ENCODE measurements at places on chromosomes 7 and 10.

- H3K36me3 ChIP-seq: no peaks in the 10 kb centered on the region
- no peak overlapping the region for H3K27ac ChIP-seq
- H3K4me3 ChIP-seq: no peak overlapping the region
- no peaks in the 10 kb centered on the region for H3K4me1 ChIP-seq
- no peak for DNase-seq
- no peaks in the 10 kb centered on the region for H3K27me3 ChIP-seq
These were observed 10.9 kb upstream of the PFKP start for GRCh38 chr10:3056280-3057037.

DNA sequence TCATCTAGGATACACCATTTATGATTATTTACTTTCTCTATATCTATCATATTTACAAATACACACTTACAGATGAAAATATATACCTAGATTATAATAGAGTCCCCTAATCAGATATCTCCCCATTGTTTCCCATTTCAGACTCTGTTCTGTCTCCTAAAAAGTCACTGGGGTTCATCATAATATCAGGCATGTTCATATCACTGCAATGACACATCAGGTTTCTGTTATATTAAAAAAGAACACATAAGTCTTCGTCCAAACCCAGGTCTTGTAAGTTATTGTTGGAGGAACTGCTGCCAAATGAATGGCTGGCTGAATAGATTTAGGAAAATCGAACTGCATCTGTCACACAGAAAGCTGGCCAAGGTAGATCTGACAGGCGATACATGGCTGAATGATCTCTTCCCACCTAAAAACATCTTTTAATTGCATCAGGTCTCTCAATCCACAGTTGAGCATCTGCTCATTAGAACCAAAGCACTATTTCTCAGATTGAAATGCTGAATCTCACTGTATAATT is 178.7 kb downstream of the CACNA2D1 start:
- H3K4me1 ChIP-seq: no peaks in the 10 kb centered on the region
- H3K36me3 ChIP-seq: no peaks in the 10 kb centered on the region
- no peak overlapping the region for H3K4me3 ChIP-seq
- H3K27me3 ChIP-seq: no peaks in the 10 kb centered on the region
- H3K27ac ChIP-seq: no peak overlapping the region

- peaks cover 83% of the 10 kb centered on the region for H3K36me3 ChIP-seq
- peak; percentile 59 for DNase-seq
- no peaks in the 10 kb centered on the region for H3K27me3 ChIP-seq
- H3K27ac ChIP-seq: no peak overlapping the region
- H3K4me3 ChIP-seq: no peak overlapping the region
These were observed 72.9 kb upstream of the GRID1 start for GRCh38 chr10:86439544-86439943.

DNA sequence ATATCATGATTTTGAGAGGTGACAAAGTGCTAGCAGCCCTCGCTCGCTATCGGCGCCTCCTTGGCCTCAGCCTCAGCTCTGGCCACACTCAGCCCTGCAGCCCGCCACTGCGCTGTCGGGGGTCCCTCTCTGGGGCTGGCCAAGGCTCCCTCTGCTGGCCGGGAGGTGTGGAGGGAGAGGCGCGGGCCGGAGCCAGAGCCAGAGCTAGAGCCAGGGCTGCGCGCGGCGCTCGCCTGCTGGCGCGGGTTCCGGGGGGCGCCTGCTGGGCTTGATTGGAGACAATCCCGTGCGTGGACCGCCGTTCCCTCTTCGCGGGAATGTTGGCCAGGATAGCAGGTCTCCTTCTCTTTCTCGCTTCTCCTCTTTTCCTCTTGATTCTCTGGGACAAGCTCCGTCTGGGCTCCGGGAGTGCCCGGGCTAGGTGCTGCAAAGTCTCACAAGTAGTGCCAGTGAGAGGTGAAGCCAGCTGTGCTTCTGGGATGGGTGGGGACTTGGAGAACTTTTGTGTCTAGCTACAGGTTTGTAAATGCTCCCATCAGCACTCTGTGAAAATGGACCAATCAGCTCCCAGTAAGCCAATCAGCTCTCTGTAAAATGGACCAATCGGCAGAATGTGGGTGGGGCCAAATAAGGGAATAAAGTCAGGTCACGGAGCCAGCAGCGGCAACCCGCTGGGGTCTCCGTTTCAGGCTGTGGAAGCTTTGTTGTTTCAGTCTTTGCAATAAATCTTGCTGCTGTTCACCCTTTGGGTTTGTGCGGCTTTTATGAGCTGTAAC is 43.4 kb upstream of the ELMO1 start:
- no peak overlapping the region for H3K4me3 ChIP-seq
- no peaks in the 10 kb centered on the region for H3K36me3 ChIP-seq
- no peaks in the 10 kb centered on the region for H3K27me3 ChIP-seq
- H3K27ac ChIP-seq: no peak overlapping the region

DNA sequence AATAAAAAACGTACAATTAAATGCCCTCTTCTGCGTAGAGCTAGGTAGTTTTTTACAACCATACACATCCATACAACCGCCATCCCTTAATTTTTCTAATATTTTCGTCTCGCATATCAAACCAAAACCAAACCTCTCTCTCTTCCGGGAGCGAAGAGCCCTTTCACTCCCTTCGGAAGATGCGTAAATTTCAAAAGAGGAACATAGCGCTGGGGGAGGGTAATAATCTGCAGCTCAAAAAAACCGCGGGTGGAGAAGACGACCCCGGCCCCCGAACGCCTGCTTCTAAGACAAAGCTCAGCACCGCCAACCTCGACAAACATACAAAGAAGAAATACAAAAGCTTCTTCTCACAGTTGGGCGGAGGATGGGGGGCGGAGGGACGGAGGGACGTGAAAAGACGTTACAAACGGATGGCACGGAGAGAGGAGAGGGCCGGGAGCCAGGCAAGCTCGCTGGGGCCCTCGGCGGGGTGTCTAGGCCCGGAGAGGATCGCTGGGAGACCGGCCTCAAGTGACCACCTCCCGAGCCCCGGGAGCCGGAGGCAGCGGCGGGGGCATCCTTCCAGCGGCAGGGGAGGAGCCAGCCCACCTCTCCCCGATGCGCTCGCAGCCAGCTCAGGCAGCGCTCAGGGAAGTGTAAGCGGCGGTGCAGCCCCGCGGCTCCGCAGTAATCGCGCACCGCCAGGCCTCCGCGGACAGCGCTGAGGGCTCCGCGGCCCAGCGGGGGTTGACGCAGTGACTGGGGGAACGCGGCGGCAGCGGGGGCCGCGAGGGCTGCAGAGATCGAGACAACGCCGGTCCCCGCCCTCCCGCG is 851 bp downstream of the MKRN1 start:
- H3K4me1 ChIP-seq: peaks cover 44% of the 10 kb centered on the region
- peak overlapping the region; percentile 98 for H3K4me3 ChIP-seq

GRCh38 chr10:34010891-34011290 is 676.4 kb upstream of the NRP1 start:
- H3K4me1 ChIP-seq: no peaks in the 10 kb centered on the region
- no peak for DNase-seq
- no peaks in the 10 kb centered on the region for H3K36me3 ChIP-seq
- H3K27me3 ChIP-seq: no peaks in the 10 kb centered on the region

DNA sequence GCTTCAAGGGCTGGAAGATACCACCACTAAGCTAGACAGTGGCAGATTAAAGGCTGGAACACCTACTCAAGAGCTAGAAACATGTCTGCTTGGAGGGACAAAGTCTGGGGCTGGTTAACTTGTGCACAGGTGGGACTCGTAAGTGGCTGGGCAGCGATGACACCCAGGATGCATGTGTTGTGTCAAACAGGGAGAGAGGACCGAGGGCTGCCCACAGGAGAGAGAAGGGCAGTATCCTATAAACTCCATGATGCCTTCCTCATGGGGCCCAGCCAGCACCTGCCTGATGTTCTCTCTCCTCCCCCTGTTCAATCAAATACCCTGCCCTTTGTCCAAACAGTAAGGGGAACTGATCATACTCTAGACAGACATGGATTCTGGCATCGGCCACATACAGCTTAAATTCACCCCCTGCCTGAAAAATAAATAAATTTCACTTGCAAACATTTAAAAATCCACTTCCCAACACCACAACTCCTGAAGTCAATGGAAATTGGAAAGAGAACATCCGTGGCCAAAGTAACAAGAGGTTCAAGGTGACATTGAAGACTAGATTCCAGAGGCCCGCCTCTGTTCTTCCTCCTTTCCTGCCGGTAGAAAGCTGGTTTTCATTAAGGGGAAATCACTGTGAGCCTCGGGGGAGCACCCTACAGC is 50.6 kb downstream of the CHST15 start:
- H3K4me1 ChIP-seq: peaks cover 9% of the 10 kb centered on the region
- no peak overlapping the region for H3K4me3 ChIP-seq
- DNase-seq: no peak
- no peak overlapping the region for H3K27ac ChIP-seq
- H3K36me3 ChIP-seq: no peaks in the 10 kb centered on the region
- no peaks in the 10 kb centered on the region for H3K27me3 ChIP-seq

DNA sequence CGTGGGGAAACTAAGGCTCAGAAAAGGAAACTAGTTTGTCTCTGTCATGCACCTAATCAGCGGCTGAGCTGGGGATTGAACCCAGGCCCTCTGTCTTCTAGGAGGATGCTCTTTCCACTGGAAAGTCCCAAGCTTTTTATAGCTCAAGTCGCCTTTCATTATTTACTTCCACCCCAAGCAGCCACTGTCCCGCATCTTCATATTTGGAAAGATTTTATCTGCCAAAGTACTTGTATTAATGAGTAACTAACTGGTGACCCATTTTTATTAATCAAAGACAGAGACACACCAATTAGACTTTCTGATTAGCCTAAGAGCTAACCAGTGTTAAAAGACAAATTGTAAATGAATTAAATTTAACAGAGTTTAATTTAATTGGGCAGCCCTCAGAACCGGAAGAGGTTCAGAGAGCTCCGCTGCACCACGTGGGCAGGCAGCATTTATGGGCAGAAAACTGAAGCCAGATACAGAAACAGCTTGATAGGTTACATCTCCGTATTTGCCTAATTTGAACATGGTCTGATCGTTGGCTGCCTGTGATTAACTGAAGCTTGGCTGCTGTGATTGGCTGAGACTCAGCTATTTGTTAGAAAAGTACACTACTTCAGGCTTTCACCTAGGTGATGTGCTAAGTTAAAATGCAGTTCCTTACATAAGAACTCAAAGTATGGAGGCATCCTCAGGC is 78.5 kb upstream of the PDCD4 start:
- H3K36me3 ChIP-seq: no peaks in the 10 kb centered on the region
- H3K27ac ChIP-seq: no peak overlapping the region
- H3K4me3 ChIP-seq: no peak overlapping the region
- no peaks in the 10 kb centered on the region for H3K27me3 ChIP-seq

- no peaks in the 10 kb centered on the region for H3K36me3 ChIP-seq
- no peak for DNase-seq
These were observed 94.3 kb upstream of the DNAAF5 start for GRCh38 chr7:631964-632830.

GRCh38 chr10:116891208-116891607 is 41.9 kb downstream of the ENO4 start:
- no peak overlapping the region for H3K27ac ChIP-seq
- no peaks in the 10 kb centered on the region for H3K4me1 ChIP-seq
- no peak for DNase-seq

GRCh38 chr7:129166745-129167144 is 21.7 kb upstream of the SMO start:
- H3K4me1 ChIP-seq: peaks cover 18% of the 10 kb centered on the region
- no peaks in the 10 kb centered on the region for H3K36me3 ChIP-seq
- H3K4me3 ChIP-seq: no peak overlapping the region

- H3K27me3 ChIP-seq: no peaks in the 10 kb centered on the region
- no peak overlapping the region for H3K4me3 ChIP-seq
- no peak overlapping the region for H3K27ac ChIP-seq
- no peaks in the 10 kb centered on the region for H3K36me3 ChIP-seq
These were observed 62.7 kb downstream of the NPY start for GRCh38 chr7:24346716-24347115.

DNA sequence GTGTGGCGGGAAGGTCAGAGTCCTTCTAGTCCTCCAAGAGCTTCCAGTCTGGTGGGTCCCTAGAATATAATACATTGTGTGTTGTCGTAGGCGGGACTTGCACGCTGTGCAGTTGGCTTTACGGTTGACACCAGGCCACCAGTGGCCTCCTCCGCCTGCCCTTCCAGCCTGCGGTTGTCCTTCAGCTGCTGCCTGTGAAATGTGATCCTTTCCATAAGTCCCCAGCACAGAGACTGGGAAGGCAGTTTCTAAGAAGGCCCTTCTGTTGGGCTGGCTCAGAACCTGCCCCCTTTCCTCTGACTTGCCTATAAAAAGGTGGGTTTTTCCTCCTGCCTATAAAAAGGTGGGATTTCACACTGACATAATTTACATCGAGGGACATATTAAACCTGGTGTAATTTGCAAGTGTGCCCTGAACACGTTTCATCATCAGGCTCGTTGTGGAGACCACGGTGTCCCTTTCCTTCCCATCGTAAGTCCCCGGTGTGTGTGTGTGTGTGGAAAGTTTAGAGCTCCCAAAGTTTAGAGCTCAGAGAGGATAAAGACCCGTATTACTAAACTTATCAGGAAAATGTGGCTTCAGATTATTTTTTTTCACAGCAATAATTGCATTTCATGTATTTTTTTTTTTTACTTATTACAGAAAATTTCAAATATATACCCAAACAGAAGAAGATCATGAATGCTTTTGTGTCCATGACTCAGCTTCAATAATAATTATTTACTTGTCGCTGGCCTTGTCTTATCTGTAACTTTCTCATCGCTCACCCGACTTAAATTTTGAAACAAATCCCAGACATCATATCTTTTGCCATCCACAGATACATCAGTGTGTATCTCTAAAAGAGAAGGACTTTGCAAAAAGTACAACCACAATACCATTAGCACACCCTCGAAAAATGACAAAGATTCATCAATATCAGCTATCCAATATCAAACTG is 45.1 kb downstream of the CUX1 start:
- peaks cover 61% of the 10 kb centered on the region for H3K4me1 ChIP-seq
- no peaks in the 10 kb centered on the region for H3K36me3 ChIP-seq
- no peaks in the 10 kb centered on the region for H3K27me3 ChIP-seq
- DNase-seq: no peak
- no peak overlapping the region for H3K27ac ChIP-seq

- H3K36me3 ChIP-seq: no peaks in the 10 kb centered on the region
- H3K27ac ChIP-seq: no peak overlapping the region
- no peak for DNase-seq
- no peaks in the 10 kb centered on the region for H3K27me3 ChIP-seq
These were observed 169.9 kb upstream of the ADO start for GRCh38 chr10:62634576-62634975.
